ENCODE measurements at places on chromosomes 3 and 15.

DNA sequence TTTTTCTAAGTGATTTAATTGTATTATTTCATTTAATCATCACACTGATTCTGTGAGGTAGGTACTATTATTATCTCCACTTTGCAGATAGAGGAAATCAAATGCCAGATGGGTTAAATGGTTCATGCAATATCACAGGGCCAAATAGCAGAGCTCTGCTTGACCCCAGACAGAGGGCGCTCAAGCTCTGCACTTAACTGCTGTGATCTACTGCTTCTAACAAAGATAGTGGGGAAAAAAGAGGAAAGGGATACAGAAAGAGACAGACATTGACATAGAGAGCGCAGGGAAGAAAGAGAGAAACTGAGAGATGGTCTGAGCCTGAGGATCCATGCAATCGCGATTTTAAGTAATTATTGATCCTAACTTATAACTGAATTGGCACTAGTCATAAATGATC is 279.1 kb upstream of the THRB start:
- DNase-seq, result peak; percentile 15

DNA sequence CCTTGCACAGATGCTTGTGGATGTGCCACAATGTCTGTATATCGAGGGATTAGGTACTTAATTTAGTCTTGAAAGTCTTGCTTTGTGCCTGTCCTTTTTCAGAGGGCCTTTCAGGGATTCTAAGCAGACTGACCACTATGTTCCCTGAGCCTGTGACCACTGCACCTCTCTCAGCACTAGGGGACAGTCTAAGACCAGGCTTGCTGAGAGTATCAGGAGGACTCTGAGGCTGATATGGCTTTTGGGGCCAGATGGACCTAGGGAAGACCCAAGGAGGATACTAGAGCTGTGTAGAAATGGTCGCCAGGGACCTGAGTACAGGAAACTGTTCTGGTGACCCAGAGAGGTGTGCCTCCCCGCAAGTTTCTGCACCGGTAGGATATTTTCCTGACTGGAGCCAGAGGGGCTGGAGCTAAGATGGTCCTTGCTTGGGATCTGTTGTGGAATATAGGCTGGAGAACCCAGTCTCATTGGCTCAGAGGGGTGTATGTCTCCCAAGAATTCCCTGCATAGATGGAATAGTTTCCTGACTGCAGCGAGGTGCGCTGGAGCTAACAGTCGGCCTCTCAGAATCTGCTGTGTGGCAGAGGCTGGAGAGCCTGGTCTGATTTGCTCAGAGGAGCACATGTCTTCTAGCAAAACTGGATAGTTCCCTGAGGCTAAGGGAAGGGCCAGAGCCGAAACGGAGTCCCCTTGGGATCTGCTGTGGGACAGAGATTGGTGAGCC is 213.2 kb upstream of the DCBLD2 start:
- DNase-seq, result no peak

DNA sequence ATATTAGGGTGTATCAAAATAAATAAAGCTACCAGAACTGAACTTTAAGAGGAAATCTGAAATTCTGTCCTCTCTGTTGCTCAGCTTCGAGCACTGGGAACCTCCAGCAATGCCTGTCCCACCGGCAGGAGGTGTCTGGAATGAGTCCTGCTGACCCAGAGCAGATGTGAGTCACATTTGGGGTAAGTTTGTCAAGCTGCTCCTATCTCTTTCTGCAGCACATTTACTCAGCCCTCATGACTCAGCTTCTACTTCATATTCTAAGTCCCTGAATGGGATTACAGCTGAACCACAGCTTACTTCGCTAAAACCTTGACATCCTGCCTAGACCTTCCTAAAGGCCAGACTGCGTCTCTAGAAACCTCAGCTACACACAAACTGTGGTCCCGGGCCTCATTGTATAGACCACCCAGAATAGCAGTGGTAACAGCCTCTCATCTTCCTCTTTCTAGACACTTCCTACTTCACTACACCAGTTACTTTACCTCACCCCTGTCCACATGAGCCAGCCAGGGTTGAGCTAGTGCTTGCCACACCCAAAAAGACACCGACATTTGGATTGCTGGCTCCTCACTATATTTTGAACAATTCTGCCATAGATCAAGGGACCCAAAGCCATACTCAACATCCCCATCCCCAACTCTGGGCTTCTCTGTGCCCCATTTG is 109.6 kb upstream of the TMCO5A start:
- DNase-seq, result no peak

DNA sequence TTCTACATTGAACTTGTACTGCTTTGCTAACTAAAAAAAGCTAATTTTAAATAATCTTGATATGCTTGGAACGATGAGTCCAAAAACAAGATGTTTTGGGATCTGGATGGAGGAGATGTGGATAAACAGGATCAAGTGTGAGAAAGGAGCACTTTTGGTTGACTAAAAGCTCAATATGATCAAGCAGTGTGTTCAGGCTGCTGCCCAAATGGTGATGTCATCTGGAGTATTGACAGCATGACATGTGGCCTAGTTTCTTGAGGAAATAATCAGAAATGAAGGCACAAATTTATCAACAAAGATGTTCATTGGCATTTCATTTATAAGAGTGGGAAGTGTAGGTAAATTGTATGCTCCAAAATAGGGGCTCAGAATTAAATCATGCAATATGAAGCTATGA is 161.2 kb downstream of the SOX2 start:
- DNase-seq, result no peak

DNA sequence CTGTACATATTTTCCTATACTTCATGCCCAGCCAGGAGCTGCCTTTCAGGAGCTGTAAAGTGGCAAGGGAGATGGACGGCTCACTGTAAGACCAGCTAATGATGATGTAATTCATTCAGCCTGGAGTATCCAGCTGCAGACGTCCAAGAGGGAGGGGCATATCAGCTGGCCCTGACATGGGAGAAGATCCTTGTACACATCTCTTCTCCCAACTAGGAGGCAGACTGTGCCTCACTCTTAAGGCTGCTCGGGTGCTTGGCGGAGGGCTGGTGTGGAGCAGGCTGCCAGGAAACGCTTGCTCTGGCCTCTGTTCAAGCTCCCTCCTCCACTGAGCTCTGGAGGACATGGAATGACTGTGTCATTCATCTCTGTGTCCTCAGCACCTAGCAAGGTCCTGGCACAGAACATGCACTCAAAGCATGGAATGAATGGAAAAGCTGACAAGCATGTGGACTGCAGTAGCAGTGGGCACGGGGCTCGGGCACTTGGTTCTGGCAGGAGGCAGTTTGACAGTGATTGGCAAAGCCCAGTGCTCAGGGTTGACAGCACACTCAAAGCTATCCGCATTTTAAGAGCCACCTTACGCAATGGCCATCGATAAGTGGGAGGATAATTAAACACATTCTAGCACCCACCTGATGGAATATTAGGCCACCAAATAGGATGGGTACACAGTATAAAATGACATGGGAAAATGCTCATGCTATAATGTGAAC is 72.4 kb downstream of the TBC1D2B start:
- DNase-seq, result no peak

DNA sequence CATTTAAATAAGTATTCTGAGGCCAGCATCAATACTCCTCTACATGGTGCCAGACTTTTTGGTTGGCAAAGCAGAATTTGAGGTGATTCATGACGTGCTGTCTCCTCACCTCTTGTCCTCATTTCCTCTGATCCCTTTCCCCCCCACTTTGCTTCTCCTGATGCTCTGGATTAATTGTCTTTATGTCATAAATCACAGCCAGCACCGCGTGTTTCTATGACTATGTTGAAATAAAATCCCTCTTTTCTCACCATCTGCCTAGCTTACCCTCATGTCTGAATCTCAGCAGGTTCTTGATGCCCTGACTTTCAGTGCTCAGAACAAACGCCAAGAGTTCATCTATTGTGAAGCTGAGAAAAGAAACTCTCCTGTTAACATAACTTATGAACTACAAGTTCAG is 19.7 kb upstream of the PTPRG start:
- no peak for DNase-seq

- DNase-seq, result no peak
Observed at GRCh38 chr3:162168715-162169114, 672.1 kb downstream of the OTOL1 start.

DNA sequence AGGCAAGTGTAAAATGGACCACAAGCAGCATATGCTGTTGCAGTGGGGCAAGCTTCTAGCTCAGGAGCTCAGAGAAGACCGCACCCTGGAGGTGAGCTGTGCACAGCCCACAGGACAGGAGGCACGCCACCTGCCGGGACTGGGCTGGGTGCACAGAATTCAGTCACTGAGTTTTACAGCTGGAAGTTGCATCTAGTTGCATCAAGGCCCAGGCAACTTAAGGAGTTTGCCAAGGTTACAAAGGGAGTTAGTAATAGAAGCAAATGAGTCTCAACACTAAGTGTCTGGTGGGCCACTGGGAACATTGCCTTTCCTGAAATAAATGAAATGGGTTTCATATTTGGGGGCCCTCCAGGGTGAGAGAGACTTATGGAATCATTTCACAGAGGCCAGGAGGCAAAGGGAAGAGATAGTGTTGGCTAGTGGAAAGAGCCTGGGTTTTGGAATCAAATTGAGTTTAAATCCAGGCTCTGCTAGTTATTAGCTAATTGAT is 36.0 kb upstream of the TIMP4 start:
- peak; percentile 49 for DNase-seq

GRCh38 chr15:96020133-96020532 is 310.4 kb upstream of the NR2F2 start:
- DNase-seq, result no peak

- peak; percentile 64 for DNase-seq
Observed at GRCh38 chr3:4834403-4834866, 144.8 kb upstream of the BHLHE40 start.

DNA sequence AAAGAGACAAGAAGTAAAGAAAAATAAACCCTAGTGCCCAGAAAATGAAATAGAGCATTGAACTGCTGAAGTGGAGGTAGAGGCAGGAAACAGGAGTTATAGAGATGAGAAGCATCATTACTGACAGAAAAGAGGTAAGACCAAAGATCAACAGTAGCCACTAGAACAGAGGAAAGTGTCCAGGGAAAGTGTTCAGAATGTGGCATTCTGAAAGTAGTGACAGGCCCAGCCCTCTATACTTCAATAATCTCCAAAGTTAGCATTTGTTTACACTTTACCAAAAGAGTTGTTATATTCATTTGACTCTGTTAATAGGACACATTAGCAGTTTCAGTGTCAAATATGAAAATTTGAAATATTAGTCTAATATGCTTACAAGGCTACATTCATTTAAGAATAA is 727.1 kb upstream of the NECTIN3 start:
- DNase-seq, result no peak

- peak; percentile 71 for DNase-seq
Observed at GRCh38 chr3:125054449-125055329, 1.1 kb downstream of the HEG1 start.

DNA sequence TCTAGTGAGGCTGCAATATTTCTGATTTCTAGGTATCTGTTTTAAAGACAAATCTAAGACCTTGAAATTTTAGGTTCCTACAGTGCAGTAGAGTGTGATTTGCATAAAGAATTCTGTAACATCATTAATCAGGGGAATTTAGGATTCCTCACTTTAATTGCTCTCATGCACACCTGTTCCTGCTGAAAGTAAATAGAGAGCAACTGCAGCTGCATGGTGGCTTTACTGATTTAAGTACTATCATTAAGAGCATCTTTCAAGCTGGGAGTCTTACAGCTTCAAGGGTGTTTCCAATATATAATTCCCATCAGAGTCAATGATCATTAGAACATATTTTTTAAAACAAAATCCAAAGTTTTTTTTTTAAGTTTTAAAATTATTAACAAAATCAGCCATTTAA is 36.0 kb upstream of the C3orf70 start:
- DNase-seq, result no peak

GRCh38 chr3:113736548-113737089 is 9.4 kb downstream of the NAA50 start:
- peak; percentile 42 for DNase-seq

DNA sequence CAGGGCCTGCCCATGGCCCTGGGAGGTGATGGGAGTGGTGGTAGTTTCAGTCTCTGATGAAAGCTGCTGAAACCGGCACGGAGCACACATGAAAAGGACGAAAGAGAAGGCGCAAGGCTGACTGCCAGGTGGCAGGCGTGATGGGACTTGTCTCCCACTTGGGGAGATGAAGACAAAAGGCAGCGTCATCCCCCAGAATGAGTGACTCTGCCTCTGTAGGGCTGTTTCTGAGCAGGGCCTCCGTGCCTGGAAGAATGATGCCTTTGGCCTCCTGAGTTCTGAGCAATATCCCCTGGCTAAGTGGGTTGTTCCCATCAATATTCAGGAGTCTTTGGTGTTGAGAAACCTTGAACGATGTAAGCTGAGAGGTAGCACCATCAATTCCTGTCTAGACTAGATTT is 237.8 kb downstream of the OPA1 start:
- DNase-seq, result no peak

- no peak for DNase-seq
Observed at GRCh38 chr15:57923306-57923705, 142.2 kb downstream of the ALDH1A2 start.

DNA sequence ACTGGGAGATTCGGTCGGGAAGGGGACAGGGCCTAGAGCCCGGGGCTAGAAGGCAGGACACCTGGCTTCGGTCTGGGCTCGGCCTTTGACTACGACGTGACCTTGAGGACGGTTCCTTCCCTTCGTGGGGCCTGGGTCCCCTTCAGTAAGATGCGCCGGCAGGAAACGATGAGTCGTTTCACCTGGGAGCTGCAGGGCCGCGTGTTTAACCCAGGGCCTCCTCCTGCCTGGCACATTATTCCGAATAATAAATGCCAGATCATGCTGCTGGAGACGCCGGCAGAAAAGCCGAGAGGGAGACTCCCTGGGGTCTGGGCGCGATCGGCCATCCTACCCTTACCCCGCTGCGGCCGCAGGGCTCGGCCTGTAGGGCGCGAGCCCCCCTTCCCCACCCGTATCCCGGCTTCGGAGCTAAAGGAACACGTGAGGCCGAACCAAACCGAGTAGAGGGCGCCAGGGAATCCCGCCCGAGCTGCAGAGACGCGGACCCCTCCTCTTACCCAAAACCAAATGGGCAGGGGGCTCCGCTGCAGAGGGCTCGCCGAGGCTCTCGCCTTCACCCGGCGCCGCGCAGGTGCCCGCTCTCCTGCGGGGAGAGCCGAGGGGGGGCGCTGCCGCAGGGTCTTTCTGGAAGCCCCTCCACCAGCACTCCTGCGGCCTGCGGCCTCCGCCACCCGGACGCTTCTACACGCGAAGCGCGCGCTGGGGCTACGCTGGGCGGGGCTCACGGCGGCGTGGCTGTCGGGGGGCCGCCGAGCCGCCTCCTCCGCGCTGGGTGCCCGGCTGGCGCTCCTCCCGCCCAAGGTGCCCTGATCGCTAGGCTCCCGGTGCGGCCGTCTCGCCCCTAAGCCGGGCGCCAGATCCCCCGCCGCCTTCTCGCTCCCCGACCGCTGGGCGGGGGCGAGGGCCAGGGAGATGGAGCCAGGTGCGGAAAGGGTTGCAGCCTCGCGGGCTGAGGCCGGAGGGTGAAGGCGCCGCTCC is at the start of gene BDH1:
Gene BDH1, minus strand, starts transcription at position 688 of the 981 bp plus-strand sequence. CDS start 9,525 bp downstream, outside the sequence.
- peak; percentile 82 for DNase-seq
